Stimulated activated CD8-positive, alpha-beta memory T cell treated with anti-CD3 and anti-CD28 coated beads, Interleukin-2, amount 100 ng/mL, for 48 hours (primary cell): ENCODE measurements at places on chromosomes 4 and X.

DNA sequence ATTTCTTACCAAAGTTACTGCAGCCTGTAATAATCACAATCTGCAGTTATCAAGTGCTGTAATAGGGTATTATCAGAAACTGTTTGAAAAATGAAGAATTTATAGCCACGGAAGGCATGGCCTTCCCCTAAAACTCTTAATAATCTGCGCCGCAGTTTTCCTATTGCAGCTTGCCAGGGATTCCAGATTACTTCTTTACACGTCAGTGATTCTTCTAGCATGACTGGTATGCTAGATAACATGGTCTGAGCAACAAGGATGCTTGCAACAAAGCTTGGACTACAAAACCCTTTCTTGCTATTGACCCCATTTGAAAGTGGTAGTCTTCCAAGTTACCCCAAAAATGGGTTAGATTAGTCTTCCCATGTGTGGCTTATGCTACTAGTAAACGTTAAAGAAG, 47.2 kb upstream of the GK2 start:
- no peak for DNase-seq

- no peak for DNase-seq
These were observed 14.4 kb upstream of the MAOA start for GRCh38 chrX:43641691-43642090.

GRCh38 chrX:132401935-132402334, 86.9 kb downstream of the MBNL3 start:
- no peak for DNase-seq

DNA sequence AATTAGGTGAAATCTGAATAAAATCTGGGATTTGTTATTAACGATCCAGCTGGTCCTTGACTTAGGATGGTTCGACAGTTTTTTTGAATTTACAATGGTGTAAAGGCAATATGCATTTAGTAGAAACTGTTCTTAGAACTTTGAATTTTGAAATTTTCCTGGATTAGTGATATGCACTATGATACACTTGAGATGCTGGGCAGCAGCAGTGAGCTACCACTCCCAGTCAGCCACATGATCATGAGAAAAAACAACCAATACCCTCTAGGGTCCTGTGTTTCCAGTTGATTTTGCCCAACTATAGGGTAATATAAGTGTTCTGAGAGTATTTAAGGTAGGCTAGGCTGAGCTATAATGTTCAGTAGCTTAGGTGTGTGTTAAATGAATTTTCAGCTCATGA, 303.7 kb downstream of the GPAT3 start:
- DNase-seq = no peak

GRCh38 chrX:39724544-39724943, 373.2 kb downstream of the BCOR start:
- no peak for DNase-seq

GRCh38 chr4:184265546-184266351, 48.1 kb upstream of the ENPP6 start:
- DNase-seq = no peak

GRCh38 chrX:109384699-109385098, 97.2 kb downstream of the GUCY2F start:
- DNase-seq = no peak
